ENCODE measurements at places on chromosomes 16 and 17.

DNA sequence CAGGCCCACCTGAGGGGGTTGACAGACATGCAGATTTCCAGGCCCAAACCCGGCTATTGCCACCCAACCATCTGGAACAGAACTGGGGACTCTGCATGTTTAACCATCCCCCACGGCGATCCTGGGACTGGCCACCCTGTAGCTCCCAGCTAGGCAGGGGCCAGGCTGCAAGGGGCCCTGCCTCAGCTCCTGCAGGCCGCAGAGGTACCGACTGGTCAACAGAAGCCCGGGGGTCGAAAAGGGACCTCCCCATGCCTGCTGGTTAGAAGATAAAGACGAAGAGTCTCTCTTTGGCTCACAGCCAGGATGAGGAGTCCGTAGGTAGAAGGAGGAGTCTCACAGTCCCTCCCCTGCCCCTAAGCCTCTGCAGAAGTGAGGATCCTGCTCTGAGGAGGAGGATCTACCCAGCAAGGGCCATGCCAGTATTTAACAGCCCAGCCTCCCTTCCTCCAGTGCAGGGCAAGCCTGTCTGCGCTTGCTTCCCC is 223.4 kb upstream of the TNRC6C start:
- no peak for DNase-seq

DNA sequence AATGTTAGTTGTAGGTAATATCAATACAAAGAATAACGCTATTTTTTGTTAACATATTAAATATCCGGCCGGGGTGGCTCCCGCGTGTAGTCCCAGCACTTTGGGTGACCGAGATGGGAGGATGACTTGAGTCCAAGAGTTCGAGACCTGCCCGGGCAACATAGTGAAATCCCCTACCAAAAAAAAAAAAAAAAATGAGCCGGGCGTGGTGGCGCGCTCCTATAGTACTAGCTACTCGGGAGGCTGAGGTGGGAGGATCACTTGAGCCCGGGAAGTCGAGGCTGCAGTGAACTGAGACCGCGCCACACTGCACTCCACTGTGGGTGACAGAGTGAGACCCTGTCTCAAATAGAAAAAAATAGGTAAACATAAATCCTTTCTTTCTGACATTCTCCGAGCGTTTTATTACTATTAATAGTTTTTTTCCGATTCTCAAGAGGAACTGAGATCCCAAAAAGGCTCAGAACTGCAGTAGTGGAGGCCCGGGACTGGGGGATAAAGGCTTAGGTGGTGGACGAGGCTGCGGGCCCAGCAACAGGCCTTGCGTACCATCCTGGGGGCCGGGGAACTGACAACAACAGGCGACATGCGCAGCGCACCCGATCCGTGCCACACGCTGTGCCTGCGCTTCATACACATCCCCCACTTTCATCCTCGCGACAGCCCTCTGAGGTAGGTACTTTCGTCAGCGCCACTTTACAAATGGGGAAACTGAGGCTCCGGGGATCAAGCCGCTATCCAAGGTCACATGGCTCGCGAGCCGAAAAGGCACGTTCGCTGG is 919 bp downstream of the N4BP1 start:
- peak; percentile 75 for DNase-seq

DNA sequence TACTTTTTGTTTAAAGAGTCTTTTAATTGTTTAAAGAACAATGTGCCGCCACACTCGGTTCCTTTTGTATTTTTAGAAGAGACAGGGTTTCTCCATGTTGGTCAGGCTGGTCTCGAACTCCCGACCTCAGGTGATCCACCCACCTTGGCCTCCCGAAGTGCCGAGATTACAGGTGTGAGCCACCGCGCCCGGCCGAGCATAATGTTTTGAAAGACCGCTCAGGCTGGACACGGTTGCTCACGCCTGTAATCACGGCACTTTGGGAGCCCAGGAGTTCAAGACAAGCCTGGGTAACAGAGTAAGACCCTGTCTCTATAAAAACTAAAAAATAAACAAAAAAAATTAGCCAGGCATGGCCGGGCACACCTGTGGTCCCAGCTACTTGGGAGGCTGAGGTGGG is 59.8 kb downstream of the RNF213 start:
- no peak for DNase-seq

- no peak for DNase-seq
Observed at GRCh38 chr16:11484691-11485258, 101.9 kb downstream of the LITAF start.

DNA sequence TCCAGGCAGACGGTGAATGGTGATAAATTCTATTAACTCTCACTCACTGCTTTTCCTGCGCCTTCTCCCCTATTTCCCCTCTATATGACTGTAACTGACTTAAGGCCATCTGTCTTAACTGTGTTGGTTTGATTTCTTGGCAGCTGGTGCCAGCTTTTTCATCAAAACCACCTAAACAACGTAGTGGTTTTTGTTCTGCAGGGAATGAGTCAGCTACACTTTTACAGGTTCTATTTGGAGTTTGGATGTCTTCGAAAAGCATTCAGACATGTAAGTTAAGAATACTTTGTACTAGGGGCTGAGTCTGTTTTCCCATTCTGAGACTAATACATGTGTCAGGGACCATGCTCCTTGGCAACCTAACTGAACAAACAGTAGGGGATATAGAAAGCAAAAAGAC is 8.5 kb downstream of the REXO5 start:
- DNase-seq, result no peak

- peak; percentile 7 for DNase-seq
Observed at GRCh38 chr16:17578981-17579874, 108.5 kb upstream of the XYLT1 start.

- no peak for DNase-seq
Observed at GRCh38 chr16:56517206-56517605, 2.6 kb downstream of the BBS2 start.

- no peak for DNase-seq
Observed at GRCh38 chr17:46045639-46046038, 46.6 kb downstream of the STH start.

DNA sequence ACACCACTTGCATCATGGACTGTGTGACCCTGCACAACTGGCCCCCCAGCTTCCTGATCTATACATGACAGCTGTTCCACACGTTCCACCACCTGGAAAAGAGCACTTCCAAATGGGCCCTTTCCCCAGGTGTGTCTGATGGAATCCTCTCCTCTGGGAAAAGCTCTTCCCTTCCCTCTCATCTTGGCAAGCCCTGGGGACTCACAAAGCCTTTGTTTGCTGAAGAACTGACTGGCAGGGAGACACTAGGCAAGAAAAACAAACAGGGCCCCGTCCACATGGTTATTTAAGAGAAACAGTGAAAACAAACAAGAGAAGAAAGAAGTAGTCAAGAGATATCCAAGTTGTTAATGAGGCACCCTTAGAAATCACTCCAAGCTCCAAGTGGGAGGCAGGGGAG is 52.6 kb downstream of the C16orf95 start:
- DNase-seq, result no peak

DNA sequence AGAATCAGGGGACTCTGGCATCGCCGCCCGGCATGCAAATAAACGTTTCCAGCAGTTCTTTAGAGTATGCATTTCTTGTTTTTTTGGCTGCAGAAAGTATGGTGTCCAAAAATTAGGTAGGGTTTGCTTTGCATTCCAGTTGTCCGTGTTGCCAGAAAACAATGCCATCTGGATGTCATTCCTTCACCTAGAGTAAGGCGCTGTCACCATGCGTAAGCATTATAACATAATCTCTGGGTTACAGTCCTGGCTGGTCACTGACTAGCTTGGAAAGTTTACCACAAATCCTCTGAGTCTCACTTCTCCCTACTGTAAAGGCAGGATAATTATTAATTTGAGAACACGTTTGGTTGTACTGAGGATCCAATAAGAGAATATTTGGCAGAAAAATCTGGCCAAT is 457.7 kb downstream of the XYLT1 start:
- DNase-seq, result no peak
